ENCODE measurements at places on chromosomes 16 and 17. TPM values are rescaled to one million over a fixed set of nuclear protein-coding genes. Genes with fewer than 3 reads are reported as not detected.

C16orf74 gene
- not detected for total RNA-seq

DNA sequence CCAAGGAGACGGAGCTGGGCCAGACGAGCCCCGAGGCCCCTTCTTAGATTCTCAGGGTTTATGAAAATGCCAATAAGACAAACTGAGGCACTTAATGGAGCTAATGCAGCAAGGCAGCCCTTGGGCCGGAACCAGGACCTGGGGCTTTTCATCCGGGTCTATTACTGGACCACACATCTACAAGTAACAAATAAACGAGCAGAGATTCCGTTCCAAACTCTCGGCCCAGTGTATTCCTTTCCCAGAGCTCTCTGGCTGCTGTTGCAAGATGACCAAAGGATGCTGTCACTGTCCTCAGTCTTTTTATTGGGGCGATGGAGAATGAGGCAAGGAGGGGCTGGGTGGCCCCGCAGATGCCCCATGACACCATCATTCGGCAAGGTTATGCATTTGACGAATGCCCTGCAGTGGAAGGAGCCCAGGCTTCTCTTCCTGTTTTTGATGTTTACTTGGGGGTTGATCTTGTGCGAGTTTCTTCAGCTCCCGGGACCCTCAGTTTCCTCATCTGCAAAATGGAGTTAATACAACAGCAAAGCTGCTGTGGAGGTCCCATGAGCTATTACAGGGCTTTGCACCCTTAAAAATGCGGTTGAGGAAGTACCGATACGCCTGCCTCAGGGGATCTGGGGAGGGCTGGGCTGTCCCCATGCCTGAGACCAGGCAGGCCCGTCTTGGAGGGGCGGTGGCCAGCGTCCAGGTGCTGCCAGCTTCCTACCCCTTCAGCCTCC lies 1.1 kb upstream of the NTN1 start:
- H3K27me3 ChIP-seq: peaks cover 22% of the 10 kb centered on the region
- H3K36me3 ChIP-seq: no peaks in the 10 kb centered on the region
- H3K27ac ChIP-seq: peak overlapping the region; percentile 38
- DNase-seq: no peak
- H3K4me1 ChIP-seq: no peaks in the 10 kb centered on the region

MMP2 gene
- total RNA-seq: 68.8 TPM

SYNRG gene
- total RNA-seq: 19.9 TPM

DNA sequence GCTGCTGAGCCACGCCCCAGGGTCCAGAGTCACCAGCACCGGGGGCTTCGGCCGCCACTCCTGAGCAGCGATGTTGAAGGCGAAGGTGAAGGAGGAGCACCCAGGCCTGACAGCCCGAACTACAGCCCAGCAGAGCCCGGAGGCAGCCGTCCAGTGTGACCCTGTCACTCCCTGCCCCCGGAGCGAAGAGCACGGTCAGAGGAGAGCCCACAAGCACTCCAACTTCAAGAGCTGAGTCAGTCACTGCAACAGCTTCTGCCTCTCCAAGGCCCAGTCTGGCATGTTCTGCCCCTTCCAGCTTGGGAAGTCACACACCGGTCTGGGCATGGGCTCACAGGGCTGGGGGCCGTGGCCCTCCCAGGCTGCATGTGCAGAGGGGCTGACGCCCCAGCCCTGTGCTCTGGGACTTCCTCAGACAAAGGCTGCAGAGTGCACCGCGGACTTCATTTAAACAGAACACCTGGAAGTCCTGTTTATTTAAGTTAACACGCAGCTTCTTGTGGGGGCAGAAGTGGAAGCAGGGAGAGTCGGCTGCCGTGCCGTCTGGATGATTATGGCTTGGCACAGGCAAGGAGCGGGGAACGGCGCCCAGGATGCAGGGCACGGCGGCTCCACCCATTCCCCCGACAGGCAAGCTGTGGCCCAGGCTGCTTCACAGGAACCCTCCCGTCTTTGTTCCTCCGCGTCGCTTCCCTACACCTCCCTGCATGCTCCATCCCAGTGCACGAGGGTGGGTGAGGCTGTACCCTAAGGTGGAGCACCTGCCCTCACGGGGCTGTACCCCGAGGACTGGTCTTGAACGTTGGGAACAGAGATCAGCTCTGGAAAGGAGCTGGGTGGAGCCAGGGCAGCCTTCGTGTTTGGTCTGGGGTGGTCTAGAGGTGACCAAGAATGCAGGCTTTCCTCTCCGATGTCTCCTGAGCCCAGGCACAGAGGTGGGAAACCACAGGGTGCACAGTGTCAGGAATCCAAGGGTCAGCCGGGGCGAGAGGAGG lies 68.9 kb upstream of the METRNL start:
- no peaks in the 10 kb centered on the region for H3K36me3 ChIP-seq
- H3K4me3 ChIP-seq: no peak overlapping the region
- DNase-seq: no peak
- no peaks in the 10 kb centered on the region for H3K27me3 ChIP-seq

NAGS gene
- total RNA-seq: 0.13 TPM

GRCh38 chr16:47728205-47728604 lies 267.1 kb downstream of the PHKB start:
- H3K27me3 ChIP-seq: no peaks in the 10 kb centered on the region
- no peak for DNase-seq
- H3K36me3 ChIP-seq: no peaks in the 10 kb centered on the region
- H3K27ac ChIP-seq: no peak overlapping the region

DNA sequence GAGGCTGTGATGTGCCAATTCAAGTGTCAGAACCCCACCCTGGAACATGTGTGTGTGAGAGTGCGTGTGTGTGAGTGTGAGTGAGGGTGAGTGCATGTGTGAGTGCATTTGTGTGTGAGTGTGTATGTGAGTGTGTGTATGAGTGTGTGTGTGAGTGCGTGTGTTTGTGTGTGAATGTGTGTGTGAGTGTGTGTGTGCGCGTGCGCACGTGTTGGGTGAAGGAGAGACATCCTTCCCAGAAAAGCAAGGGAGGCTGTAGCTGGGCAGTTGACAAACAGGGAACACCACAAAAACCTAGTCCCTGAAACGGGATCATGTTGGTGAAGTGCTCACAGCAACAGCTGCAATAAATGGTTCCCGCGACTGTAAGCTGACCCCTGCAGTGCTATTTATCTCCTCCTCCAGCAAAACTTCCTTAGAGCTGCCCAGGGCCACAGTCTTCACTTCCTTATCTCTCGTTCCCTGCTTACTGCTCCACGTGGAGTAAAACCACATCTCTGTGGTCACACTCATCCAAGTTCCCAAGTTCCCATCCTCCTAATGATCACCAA lies 40.1 kb upstream of the RPL38 start:
- H3K27ac ChIP-seq: no peak overlapping the region
- no peaks in the 10 kb centered on the region for H3K36me3 ChIP-seq
- H3K27me3 ChIP-seq: no peaks in the 10 kb centered on the region
- H3K4me1 ChIP-seq: no peaks in the 10 kb centered on the region
- no peak for DNase-seq

AXIN2 gene
- total RNA-seq: 16.5 TPM

TM4SF5 gene
- total RNA-seq: 0.64 TPM

DNA sequence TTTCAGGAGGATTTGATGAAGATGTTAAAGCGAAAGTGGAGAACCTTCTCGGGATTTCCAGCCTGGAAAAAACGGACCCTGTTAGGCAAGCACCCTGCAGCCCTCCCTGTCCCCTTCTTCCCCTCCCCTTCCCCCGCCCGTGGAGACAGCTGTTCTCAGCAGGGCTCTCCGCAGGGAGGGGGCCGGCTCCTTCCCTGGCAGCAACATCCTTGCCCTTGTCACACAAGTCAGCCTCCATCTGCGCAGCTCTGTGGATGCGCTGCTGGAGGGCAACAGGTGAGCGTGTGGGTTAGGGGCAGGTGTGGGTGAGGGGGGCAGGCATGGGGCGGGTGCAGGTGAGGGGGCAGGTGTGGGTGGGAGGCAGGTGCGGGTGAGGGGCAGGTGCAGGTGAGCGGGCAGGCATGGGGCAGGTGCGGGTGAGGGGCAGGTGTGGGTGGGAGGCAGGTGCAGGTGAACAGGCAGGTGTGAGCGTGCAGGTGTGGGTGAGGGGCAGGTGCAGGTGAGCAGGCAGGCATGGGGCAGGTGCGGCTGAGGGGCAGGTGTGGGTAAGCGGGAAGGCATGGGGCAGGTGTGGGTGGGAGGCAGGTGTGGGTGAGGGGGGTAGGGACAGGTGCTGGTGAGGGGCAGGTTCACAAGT lies 9.4 kb downstream of the CYBC1 start:
- H3K36me3 ChIP-seq: peaks cover 14% of the 10 kb centered on the region
- H3K4me1 ChIP-seq: peaks cover 10% of the 10 kb centered on the region
- H3K27ac ChIP-seq: no peak overlapping the region
- no peaks in the 10 kb centered on the region for H3K27me3 ChIP-seq
- no peak for DNase-seq

DNA sequence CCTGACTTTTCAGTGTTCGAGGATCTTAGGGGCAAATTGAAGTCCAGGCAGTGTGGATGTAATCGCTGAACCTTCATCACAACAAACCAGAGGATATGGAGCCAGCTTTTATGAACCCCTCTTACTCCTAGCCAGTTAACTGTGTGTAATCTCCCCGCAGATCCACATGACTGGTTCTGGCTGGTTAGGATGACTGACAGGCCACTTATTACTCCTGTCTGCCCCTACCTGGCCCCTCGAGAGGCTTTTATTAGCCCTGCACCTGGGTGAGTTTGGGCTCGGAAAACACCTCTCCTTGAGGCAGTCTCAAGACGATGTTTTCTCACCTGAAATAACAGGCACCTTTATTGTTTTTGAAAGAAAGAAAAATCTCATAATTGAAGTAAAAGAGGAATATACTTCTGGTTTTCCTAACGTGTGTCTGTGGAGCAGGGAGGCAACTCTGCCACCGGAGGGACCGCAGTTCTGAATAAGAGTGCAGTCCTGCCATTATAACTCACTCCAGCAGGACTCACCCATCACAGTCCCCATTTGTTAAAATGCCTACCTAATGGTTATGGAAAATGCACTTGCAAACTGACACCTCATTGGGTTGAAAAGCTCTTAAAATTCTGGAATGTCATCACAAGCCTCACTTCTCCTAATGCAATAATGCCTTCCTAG lies 291.9 kb upstream of the N4BP1 start:
- no peak overlapping the region for H3K4me3 ChIP-seq
- no peak for DNase-seq
- H3K27me3 ChIP-seq: no peaks in the 10 kb centered on the region
- no peaks in the 10 kb centered on the region for H3K4me1 ChIP-seq

DNA sequence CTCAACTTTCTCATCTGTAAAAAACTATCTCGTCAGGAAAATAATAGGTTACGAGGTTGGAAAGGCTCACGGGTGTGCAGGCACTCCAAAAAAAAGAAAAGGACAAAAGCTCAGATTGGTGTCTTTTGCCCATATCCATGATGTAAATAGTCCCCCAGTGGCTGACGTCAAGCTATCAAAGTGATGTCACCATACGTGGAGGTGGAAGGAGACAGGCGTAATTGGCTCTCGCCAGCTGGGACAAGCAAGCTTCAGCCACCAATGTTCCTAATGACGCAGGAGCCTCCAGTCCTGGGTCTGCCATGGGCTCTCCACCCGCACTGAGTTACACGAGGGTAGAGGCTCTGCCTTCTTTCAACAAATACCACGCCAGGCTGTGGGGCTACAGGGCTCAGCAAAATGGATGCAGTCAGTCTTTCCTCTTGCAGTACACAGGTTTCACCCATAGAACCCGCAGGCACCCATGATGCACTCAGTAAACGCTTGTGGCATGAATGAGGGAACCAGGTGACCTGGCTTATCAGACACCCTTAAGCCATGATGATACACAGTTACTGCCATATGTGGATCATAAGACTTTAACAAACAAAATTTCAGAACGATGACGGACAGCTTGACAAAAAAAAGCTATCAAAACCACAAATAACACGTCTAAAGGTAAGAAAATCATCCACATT lies 50.5 kb downstream of the COTL1 start:
- no peaks in the 10 kb centered on the region for H3K4me1 ChIP-seq
- no peak overlapping the region for H3K27ac ChIP-seq

- no peaks in the 10 kb centered on the region for H3K36me3 ChIP-seq
- no peaks in the 10 kb centered on the region for H3K27me3 ChIP-seq
- H3K4me3 ChIP-seq: no peak overlapping the region
- H3K27ac ChIP-seq: no peak overlapping the region
- H3K4me1 ChIP-seq: no peaks in the 10 kb centered on the region
- DNase-seq: no peak
These were observed 13.7 kb downstream of the SHCBP1 start for GRCh38 chr16:46607529-46607928.

GRCh38 chr17:35352284-35352683 lies 21.1 kb downstream of the SLFN11 start:
- peaks cover 5% of the 10 kb centered on the region for H3K27me3 ChIP-seq
- no peak for DNase-seq
- H3K4me1 ChIP-seq: no peaks in the 10 kb centered on the region
- no peaks in the 10 kb centered on the region for H3K36me3 ChIP-seq

- peaks cover 9% of the 10 kb centered on the region for H3K36me3 ChIP-seq
- peak; percentile 95 for DNase-seq
- H3K27ac ChIP-seq: peak overlapping the region; percentile 66
- peak overlapping the region; percentile 70 for H3K4me3 ChIP-seq
- peaks cover 17% of the 10 kb centered on the region for H3K4me1 ChIP-seq
- no peaks in the 10 kb centered on the region for H3K27me3 ChIP-seq
These were observed 1.3 kb downstream of the SPATA2L start for GRCh38 chr16:89700100-89700648.

DUXB gene
- not detected for total RNA-seq

PMP22 gene
- 81.6 TPM for total RNA-seq

DNA sequence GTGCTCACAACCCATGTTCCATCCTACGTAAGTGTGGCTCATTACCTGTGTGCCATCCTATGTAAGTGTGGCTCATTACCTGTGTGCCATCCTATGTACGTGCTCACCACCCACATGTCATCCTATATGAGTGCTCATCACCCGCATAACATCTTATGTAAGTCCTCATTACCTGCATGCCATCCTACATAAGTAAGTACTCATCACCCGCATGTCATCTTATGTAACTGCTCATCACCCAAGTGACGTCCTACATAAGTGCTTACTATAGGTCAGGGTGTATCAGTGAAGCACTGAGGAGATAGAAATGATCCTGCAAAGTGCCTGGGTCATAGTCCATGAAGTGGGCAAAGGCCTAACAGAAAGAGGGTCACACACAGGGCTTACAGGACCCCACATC lies 93.1 kb downstream of the AXIN2 start:
- no peaks in the 10 kb centered on the region for H3K36me3 ChIP-seq
- DNase-seq: no peak
- H3K4me1 ChIP-seq: peaks cover 20% of the 10 kb centered on the region
- no peak overlapping the region for H3K4me3 ChIP-seq
- H3K27ac ChIP-seq: no peak overlapping the region

OR1F1 gene
- total RNA-seq: not detected

- no peak overlapping the region for H3K4me3 ChIP-seq
- H3K27ac ChIP-seq: no peak overlapping the region
- H3K36me3 ChIP-seq: peaks cover 100% of the 10 kb centered on the region
These were observed 22.5 kb downstream of the ELAC2 start for GRCh38 chr17:12995106-12995895.
